A549 (cell line): ENCODE measurements at places on chromosomes 4 and X. TPM values are rescaled to one million over a fixed set of nuclear protein-coding genes. Genes with fewer than 3 reads are reported as not detected.

DNA sequence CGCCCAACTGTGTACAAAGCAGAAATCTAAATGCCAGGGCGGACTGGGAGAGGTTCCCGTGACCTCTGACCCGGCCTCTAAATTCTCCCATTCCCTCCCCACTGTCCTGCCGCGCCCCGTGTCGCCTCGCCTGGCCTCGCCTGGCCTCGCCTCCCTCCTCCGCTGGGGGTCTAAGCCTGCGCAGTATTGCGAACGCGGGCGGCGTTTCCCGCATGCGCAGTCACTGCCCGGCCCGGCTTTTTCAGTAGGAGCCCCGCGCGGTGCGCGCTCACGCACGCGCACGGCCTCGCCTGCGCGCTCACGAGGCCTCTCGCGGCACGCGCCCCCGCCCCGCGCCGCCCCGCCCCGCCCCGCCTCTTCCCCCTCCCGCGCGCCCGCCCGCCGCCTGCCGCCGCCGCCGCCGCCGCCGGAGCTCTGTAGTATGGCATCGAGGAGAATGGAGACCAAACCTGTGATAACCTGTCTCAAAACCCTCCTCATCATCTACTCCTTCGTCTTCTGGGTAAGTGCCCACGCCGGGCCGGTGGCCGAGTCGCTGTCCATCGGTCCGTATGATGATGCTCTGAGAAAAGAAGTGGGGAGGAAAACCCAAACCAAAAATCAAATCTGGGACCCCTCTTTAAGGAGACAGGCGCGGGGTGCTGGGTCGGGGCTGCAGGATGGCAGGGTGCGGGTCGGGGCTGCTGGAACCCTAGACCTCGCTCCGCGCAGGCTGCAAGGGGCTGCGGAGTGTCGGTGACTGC lies at the start of gene TSPAN7:
Gene TSPAN7, plus strand, starts transcription at position 417 of the 743 bp plus-strand sequence. Its CDS starts 5 bp downstream, at position 422.
- peak; percentile 71 for DNase-seq

DNA sequence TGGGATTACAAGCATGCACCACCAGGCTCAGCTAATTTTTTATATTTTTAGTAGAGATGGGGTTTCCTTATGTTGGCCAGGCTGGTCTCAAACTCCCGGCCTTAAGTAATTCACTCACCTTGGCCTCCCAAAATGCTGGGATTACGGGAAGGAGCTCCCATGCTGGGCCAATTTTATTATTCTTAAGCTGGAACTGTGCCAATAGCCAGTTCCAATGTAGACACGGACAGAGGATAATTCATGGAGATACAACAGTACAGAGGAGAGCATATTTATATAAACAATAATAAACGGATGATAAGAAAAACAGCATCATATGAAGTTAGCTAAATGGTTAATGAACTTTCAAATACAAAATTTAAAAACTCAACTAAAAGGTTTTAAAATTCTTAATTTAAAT lies 87.8 kb downstream of the PPA2 start:
- no peak for DNase-seq

DNA sequence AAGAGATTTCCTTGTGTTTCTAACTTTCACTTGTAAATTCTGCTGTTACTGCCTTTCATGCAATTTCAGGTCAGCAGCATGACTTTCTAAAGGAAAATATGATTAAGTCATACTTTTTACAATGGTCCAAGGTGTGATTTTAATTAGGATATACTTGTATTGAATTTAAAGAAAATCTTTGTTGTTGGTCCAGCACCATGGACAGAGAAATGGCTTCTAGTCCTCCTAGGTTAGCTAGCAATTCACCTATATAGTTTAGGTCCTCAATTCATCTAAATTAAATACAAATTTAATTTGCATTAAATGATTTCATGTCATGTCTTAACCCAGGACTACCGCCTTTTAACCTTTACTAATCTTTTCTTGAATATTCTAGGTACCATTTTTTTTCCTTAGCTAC lies 304.9 kb upstream of the RPS6KA3 start:
- DNase-seq: no peak

GRCh38 chrX:41705680-41706374 lies 17.1 kb downstream of the GPR34 start:
- DNase-seq: no peak

DNA sequence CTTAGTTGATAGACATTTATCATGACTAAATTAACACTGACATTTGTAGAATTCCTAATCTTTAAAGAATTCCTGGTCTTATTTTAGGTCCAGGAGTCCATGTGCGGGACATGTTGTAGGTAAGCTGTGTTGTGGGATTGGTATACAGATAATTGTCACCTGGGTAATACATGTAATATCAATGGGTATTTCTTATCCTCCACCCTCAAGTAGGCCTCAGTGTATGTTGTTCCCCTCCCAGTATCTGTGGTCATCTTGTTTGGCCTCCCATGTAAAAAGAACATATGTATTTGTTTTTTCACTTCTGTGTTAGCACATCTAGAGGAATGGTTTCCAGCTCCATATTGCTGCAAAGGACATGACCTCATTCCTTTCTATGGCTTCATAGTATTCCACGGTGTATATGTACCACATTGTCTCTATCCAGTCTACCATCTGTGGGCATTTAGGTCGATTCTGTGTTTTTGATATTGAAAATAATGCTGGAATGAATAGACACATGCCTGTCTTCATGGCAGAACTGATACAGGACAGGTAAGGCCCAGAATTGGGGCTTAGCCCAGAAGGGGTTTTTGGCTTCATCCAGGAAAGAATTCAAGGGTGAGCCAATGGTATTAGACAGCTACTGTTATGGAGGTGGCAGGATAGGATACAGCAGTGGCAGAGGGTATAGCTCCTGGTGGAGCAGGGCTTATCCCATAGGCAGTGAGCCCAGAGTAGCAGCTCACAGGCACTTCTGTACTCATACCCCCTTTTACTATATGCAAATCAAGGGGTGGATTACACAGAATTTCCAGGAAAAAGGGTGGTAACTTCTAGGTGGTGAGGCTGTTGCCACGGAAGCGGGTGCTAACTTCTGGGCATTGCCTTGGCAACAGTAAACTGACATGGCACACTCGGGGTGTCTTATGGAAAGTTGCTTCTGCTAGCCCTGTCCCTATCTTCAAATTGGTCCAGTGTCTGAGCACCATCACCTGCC lies 66.1 kb upstream of the WDR1 start:
- DNase-seq: no peak

GRCh38 chr4:99946356-99947189 lies at the start of gene DNAJB14:
DNAJB14 (minus strand) TSS chr4:99946618; CDS start chr4:99946571, 47 bp downstream.
- peak; percentile 73 for DNase-seq

- DNase-seq: peak; percentile 6
Observed at GRCh38 chrX:106168107-106168506, at the start of gene PWWP3B. PWWP3B (plus strand) TSS chrX:106168305; CDS start chrX:106205433, 37,128 bp downstream.

GRCh38 chrX:84320614-84321013 lies 132.6 kb upstream of the RPS6KA6 start:
- no peak for DNase-seq

- no peak for DNase-seq
Observed at GRCh38 chr4:54281054-54281766, 52.1 kb downstream of the PDGFRA start.

DNA sequence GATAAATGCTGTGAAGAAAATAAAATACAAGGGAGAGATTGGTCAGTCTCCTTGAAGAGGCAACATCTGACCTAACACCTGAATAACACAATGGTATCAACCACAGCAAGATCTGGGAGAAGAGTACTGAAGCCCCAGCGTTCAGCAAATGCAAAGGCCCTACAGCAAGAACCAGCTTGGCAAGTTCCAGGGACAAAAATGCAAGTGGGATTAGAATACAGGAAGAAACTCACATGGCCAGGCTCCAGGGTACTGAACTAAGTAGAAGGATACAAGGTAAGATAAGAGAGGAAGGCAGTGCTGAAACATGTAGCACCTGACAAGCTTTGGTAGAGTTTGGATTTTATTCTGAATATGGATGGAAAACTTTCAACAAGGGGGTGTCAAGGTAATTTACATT lies 3.6 kb downstream of the SMIM14 start:
- no peak for DNase-seq

- DNase-seq: peak; percentile 26
Observed at GRCh38 chr4:185096032-185096653, 46.9 kb upstream of the SLC25A4 start.

DNA sequence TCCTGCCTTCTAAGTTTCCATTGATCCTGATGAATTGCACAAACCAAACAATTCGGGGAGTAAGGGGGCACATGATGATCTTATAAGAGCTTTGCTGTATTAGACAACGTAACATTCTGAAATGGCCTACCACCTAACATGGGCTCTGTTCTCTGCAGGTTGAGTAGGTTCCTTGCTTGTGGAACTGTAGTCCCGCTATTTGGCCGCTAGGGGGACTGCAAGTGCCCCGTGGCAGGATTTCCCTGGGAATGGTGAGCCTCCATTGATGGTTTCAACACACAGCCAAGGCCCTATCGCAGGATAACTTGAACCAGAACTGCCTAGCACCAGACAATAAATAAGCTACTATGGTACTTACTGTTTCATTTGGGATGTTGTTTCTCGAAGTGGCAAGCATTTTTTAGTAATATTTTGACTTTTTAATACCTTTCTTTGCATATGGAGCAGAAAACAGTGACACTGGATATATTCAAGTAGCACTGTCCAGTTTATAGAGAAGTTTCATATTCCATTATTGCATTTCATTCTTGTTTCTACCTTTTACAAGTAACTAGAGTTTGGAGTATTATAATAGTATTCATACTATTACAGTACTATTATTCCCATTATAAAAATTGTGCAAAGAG lies 11.9 kb downstream of the AR start:
- peak; percentile 61 for DNase-seq

DNA sequence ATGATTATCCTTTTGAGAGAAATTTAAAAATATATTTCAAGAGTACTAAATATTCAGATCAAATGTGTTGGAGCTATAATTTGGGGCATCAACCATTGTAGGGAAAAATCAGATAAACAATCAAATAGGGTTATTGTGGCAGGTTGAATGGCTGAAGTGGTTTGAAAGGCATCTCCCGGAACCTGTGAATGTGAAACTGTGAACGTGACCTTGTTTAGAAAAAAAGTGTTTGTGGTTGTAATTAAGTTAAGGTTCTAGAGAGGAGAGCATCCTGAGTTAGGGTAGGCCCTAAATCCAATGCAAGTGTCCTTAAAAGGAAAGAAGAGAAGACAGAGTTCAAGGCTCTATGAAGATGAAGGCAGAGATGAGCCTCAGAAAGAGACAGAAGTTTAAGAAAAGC lies 37.4 kb downstream of the ADGRA3 start:
- no peak for DNase-seq

- no peak for DNase-seq
Observed at GRCh38 chr4:90078440-90078839, 48.8 kb upstream of the CCSER1 start.

DNA sequence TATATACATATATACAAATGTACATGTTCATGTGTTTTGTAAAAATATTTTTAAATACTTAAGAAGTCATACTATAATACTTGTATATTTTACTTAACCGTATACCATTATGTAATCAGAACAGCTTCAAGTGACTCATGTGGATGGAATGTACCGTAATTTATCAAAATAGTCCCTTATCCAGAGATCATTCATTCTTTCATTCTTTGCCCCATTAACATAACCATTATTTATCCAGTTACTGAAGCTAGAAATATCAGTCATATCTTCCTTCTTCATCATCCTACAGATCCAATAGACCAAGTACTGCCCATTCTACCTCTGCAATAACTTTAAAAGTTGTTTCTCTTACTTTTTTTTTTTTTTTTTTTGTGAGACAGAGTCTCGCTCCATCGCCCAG lies 164.2 kb downstream of the MAB21L2 start:
- DNase-seq: no peak

MND1 gene
- polyA plus RNA-seq: 14.7 to 16.5 TPM (median 16.3 TPM) in 3 replicates

MAGEA8 gene
- not detected in 3 replicates for polyA plus RNA-seq

MGAT4D gene
- not detected in 3 replicates for polyA plus RNA-seq

ATP2B3 gene
- 0.21 to 0.30 TPM (median 0.22 TPM) in 3 replicates for polyA plus RNA-seq

GLOD5 gene
- polyA plus RNA-seq: not detected in 3 replicates

PCYT1B gene
- polyA plus RNA-seq: 0.05 TPM in 1 of 3 replicates, not detected in the others

ALPK1 gene
- 3.3 to 4.0 TPM (median 3.5 TPM) in 3 replicates for polyA plus RNA-seq

MMRN1 gene
- polyA plus RNA-seq: not detected in 3 replicates

SORBS2 gene
- 0.11 to 0.23 TPM in 2 of 3 replicates, not detected in the other for polyA plus RNA-seq

RAB40A gene
- polyA plus RNA-seq: 0.08 TPM in 1 of 3 replicates, not detected in the others

DRP2 gene
- polyA plus RNA-seq: 0.36 to 0.58 TPM (median 0.45 TPM) in 3 replicates

UGT8 gene
- polyA plus RNA-seq: 0.04 to 0.12 TPM in 2 of 3 replicates, not detected in the other

BGN gene
- 0.04 to 0.05 TPM in 2 of 3 replicates, not detected in the other for polyA plus RNA-seq

SERTM2 gene
- not detected in 3 replicates for polyA plus RNA-seq

CLDN22 gene
- not detected in 3 replicates for polyA plus RNA-seq

TIGD4 gene
- polyA plus RNA-seq: 0.30 to 0.38 TPM (median 0.33 TPM) in 3 replicates

PPARGC1A gene
- polyA plus RNA-seq: 0.04 to 0.07 TPM (median 0.07 TPM) in 3 replicates
